ENCODE measurements at places on chromosomes 7 and 10.

GRCh38 chr7:1981878-1982230 lies 250.9 kb downstream of the MAD1L1 start:
- peak; percentile 4 for DNase-seq

- DNase-seq = peak; percentile 32
Observed at GRCh38 chr10:110664483-110665420, 20.6 kb downstream of the RBM20 start.

- no peak for DNase-seq
Observed at GRCh38 chr7:1535100-1535458, 4.6 kb downstream of the MAFK start.

DNA sequence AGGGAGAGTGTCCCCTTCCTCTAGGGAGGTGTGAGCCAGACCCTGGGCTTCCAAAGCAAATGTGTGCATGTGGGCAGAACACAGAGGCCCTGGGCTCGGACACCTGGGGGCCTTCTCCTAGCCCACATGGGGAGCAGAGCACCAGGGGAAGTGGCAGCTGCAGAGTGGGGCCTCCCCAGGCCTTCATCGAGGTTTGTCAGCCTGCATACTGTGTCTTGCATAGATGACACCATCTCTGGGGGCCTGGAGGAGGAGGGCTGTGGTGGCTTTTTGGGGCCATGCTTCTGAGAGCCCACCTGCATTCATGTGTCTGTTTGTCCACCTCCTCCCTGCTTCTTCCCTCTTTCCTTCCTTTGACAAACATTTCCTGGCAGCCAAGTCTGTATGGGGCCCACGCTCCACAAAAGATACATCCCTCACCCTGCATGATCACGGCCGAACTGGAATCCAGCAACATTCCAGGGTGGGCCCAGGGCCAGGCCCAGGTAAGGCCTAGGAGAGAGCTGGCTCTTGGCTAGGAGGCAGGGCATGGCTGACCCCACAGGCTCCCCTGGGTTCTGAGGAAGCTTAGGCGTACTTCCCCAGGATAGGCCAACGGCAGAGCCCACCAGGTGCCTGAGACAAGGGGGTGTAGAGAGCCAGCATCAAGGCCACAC lies 79.2 kb downstream of the ZMIZ1 start:
- no peak for DNase-seq

DNA sequence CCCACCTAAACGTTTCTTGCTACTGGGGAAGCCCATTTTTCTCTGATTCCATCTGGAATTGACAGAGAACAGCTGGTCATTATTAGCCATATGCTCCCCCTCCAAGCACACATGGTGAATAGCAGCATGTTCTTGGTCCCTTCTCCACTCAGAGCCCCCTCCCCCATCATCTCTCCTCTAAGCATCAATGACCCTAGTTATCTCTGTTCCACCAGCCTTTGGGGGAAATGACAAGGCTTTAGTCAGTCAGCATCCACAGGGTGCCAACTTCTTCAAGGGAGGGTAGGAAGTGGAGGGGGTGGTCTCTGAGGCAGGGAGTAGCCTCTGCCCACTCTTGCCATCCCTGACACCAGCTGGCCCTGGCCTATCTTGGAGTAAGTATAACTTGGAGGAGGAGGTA lies 163.1 kb downstream of the UBE2H start:
- DNase-seq = no peak

GRCh38 chr10:13271552-13272163 lies 28.2 kb downstream of the PHYH start:
- peak; percentile 66 for DNase-seq

DNA sequence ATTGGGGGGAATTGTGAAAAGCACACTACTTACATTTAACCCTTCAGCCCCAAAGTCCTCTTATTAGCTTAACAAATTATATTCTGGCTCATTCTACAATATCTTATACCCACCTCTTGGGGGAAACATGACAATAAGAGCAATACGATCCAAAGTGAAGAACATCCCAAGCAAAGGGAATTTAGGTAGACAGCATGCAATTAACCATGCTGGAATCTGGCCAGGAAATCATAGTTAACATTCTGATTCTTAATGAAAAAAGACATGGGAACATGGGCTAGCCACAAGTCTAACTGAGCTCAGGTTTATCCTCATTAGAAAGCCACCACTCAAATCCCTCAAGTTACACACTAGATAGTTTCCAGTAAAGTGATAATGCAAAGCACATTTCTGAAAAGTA lies 241.9 kb upstream of the SLC26A5 start:
- no peak for DNase-seq

All from BE2C (cell line).